Caki2 (cell line): ENCODE measurements at places on chromosomes 4 and X.

DNA sequence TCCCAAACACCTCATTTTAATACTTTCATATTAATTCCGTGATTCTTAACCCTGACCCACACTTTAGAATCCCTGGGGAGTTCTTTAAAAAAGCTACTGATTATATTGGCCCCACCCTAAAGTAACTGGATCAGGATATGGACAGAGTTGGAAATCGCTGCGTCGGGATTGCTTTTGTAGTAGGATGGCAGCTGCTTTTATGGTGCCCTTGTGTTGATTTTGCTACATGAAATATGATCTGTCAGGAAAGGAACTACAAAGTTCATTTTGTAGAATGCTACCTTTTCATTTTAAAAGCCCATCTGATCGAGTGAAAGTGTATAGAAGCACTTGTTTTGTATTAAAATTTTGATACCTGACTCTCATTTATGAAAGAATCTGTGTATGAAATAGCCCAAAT lies 43.6 kb downstream of the TMEM131L start:
- no peak for DNase-seq

- DNase-seq: no peak
These were observed 24.1 kb downstream of the NAT8L start for GRCh38 chr4:2083116-2083825.

DNA sequence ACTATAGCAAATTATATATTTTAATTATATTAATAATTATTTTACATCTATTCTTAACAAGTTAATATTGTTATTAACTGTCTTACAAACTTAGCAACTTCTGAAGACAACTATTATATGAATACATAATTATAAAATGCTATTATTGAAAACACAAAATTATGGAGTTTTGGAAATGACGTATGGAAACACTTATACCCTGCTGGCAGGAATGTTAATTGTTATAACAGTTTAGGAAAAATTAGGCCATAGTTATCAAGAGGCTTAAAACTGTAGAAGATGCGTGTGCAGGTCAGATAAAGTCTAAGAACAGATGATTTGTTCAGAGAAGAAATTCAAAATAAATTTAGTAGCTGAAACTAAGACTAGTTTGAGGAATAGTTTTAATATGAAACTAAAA lies 211.7 kb downstream of the FAT4 start:
- DNase-seq: no peak

DNA sequence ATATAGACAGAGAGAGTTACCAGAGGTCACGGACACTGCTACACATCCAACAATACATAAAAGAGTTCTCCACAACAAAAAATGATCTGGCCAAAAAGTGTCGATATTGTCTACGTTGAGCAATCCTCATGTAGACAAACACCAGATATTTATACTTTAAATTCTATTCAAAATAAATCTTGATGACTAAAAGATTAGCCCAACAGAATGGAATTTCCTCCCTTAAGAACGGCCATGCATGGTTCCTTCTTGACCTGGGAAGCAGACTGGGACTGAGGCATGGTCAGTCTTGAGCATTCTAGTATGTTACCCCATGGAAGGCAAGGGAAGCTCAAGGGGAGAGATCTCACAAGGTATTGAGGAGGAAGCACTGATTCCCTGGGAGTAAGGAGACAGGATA lies 43.5 kb downstream of the LHFPL1 start:
- DNase-seq: no peak

- no peak for DNase-seq
These were observed 51.3 kb upstream of the SPRY1 start for GRCh38 chr4:123345137-123345934.

DNA sequence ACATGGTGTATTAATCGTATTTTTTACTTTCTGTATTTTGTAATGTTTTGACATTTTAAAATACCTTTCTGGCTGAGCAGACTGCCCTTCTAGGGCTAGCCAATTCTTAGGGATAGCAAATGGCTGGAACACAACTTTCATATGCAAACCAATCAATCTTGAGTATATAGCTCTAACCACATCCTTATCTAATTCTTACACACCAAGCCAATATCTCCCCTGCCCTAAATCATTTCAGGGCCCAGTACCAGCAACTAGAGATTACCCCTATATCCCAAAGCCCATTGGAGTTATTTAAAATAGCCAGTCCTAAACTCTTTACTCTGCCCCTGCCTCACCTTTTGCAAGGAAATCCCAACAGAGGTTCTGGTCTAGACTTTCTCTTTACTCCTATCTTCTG lies 58.3 kb downstream of the INTS12 start:
- no peak for DNase-seq

GRCh38 chr4:6278801-6279197 lies 9.1 kb downstream of the WFS1 start:
- no peak for DNase-seq

GRCh38 chrX:25151749-25152148 lies 136.0 kb upstream of the ARX start:
- DNase-seq: no peak

GRCh38 chrX:130245441-130245840 lies 23.3 kb downstream of the ZNF280C start:
- no peak for DNase-seq

DNA sequence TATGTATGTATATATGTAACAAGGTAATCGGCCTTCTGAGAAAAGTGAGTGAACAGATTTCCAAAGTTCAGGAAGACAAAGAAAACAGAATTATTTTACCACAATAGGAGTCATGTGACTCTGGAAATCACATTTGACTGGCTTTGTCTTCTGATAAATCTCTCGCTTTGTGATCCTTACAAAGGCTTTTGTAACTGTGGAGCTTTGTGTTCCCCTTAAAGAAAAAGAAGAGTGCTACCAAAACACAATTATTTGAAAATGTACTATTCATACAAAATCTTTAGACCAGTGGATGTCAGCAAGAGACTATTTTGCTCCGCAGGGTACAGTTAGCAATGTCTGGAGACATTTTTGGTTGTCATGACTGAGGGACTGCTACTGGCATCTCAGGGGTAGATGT lies 238.8 kb downstream of the LDB2 start:
- DNase-seq: no peak

GRCh38 chr4:7770224-7771050 lies 169.2 kb downstream of the AFAP1 start:
- DNase-seq: no peak

GRCh38 chrX:106606571-106606970 lies 5.2 kb upstream of the RADX start:
- no peak for DNase-seq

GRCh38 chr4:147829401-147830101 lies 97.7 kb downstream of the ARHGAP10 start:
- no peak for DNase-seq

DNA sequence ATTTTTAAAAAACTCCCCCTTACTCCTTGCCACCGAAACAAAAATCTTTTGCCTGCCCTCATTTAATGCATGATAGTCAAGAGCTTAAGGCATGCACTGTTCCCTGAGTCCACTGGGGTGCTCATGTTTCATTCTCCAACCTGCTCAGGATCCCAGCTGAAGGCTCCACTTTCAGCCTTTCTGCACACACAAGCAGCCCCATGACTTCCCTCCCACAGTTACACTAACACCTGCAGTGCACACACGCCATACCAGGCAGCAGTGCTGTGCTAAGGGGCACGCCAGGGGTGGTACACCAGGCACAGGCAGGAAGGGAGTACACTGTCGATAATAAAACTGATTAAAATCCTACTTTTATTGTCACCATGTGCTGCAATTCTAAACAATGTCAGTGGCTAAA lies 385.2 kb downstream of the BMPR1B start:
- no peak for DNase-seq

DNA sequence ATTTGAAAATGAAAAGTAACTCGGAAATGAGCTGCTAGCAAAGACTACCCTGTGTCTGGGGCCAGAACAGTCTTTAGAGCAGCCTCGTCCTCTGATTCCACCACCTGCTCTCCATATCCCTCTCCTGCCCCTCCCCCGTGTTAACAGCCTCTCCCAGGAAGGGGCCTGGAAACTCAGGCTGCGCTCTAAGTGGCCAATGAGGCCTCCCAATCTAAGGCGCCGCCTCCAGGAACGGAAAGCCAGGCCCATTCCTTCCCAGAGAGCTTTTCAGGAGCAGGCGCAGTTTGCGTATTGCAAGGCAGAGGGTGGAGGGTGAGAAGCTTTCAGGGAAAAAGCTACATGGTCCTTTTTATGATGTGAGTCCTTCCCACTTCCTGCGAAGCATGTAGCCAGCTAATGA lies 31.2 kb downstream of the RS1 start:
- DNase-seq: no peak

DNA sequence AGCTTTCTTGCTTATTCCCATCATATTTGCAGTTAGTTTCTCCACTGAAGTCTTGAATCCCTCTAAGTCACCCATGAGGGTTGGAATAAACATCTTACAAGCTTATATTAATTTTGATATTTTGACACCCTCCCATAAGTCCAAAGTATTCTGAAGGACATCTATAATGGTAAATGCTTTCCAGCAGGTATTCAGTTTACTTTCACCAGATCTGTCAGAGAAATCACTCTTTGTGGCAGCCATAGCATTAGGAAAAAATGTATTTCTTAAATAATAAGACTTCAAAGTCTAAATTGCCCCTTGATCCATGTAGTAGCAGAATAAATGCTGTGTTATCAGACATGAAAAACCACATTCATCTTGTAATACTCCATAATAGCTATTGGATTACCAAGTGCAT lies 1371.7 kb upstream of the PABPC4L start:
- no peak for DNase-seq

- DNase-seq: no peak
These were observed 17.5 kb downstream of the ENOPH1 start for GRCh38 chr4:82447886-82448285.

DNA sequence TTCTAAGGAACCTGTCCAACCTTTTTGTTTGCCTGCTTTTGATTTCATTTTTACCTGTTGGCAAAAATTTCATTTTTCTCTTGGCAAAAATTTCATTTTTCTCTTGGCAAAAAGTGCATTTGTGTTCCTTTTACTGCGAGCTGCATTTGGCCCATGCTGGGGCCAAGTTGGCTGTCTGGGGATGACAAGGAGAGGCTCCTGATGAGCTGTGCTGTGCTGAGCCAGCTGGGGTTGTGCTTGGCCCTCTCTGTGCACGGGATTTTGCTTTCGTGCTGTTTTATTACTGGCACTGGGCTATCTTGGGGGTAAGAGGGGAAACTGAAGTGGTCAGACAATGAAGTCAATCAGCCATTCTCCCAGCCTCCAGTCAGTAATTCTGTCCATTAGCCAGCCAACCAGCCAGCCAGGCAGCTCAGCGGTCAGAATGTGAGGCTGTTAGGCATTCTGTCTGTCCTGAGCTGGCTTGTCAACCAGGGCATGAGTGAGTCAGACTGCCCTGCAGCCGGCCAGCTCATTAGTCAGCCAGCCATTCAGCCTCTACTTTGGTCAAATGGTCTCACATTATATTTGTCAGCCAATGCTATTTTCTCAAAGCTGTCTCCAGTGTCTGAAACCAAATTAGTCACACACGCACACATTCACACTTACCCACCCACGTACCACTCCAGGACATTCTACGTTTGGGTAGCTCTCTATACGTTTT lies 56.9 kb upstream of the PRPS1 start:
- DNase-seq: peak; percentile 75

DNA sequence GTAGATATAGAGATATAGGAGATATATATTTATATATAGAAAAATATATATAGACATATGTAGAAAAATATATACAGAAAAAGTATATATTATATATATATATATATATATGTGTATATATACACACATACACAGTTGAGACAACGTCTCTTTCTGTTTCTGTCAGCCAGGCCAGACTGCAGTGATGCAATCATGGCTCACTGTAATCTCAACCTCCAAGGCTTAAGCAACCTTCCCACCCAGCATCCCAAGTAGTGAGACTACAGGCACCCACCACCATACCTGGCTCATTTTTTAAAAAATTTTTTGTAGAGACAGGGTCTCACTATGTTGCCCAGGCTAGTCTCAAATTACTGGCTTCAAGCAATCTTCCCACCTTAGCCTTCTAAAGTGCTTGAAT lies 426.3 kb downstream of the GPM6A start:
- no peak for DNase-seq

- DNase-seq: no peak
These were observed 174.5 kb downstream of the DCLK2 start for GRCh38 chr4:150252741-150253140.

DNA sequence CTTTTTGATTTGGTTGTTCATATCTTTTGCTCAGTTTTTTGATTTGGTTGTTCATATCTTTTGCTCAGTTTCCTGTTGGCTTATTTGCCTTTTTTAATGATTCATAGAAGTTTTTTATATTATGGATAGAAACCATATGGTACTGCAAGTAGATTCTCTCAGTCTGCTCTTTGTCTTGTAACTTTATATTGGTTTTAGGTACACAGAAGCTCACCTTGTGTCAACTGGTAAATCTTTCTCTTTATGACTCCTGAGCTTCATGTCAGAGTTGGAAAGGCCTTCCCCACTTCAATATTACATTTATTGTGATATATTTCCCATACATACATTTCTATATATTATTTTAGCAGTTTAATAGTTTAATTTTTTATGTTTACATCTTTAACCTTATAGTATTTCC lies 8.2 kb upstream of the VGLL1 start:
- no peak for DNase-seq

DNA sequence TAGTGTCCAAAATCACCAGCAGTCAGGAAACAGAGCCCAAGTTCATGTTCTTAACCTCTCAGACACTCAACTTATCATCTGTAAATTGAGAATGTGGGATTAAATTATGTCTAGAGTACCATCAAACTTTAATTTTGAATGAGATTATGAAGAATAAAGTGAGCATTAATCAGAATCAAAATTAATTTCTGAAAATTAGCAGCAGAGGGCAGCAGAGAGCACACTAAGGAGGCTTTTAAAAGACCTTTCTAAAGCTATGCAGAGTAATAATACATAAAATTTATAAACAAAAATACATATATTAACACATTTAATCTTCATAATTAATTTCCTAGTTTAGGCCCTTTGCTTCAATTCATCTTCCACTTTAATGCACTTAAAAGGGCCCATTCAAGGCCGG lies 7.1 kb downstream of the TASL start:
- no peak for DNase-seq

- no peak for DNase-seq
These were observed 131.5 kb downstream of the AASDH start for GRCh38 chr4:56255820-56256219.

DNA sequence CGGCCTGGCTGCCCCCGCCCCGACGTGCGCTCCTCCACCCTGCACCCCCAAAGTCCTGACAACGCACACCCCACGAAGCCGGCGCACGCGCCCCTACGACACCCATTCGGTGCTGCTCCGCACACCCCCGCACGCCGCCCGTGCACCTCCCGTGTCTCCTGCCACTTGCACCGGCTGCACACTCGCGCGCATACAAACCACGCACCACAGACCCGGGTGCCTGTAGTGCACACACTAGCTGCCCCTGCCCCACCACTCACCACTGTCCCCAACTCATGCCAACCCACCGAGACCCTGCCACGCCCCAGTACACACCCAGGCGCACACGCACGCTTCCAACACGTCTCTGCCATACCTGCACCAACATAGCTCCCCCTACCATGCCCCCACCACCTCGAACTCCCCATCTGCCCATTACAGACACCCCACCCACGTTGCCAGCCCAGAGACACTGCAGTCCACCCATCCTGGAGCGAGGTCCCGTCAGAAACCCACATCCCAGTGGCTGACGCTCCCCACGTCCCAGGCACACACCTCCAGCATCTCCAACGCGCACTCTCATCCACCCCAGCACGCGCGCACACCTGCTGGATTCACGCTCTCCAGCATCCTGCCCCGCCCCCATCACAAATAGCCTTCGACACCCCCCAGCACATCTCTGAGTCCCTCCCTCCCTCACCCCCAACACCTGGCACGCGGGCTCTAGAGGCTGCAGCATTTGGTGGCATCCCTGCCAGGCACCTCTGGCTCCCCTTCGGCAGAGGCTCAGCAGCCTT lies 4.2 kb upstream of the DUSP9 start:
- no peak for DNase-seq
